Fibroblast of skin of scalp (primary cell): ENCODE measurements at places on chromosomes 12 and 14.
A peak's percentile ranks its signal among the peaks of the same experiment; 100 is the strongest.

DNA sequence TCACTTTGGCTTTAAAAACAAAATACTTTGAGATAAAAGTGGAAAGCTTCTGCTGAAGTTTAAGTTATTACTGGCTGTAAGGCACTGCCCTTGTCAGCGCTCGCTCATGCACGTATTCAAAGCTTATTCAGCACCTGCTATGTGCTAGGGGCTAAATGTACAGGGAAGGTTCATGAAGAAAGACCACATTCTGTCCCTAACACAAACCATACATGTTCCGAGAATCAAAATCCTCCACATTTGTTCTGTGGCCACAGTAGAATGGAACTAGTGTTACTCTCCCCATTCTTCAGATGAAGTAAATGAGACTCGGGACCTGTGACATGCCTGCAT is 33.8 kb upstream of the GPR68 start:
- no peak for DNase-seq

- peak; percentile 47 for DNase-seq
Observed at GRCh38 chr12:52063981-52064649, 5.7 kb upstream of the ATG101 start.

- DNase-seq: peak; percentile 88
Observed at GRCh38 chr12:30795410-30796312, 40.9 kb upstream of the CAPRIN2 start.

DNA sequence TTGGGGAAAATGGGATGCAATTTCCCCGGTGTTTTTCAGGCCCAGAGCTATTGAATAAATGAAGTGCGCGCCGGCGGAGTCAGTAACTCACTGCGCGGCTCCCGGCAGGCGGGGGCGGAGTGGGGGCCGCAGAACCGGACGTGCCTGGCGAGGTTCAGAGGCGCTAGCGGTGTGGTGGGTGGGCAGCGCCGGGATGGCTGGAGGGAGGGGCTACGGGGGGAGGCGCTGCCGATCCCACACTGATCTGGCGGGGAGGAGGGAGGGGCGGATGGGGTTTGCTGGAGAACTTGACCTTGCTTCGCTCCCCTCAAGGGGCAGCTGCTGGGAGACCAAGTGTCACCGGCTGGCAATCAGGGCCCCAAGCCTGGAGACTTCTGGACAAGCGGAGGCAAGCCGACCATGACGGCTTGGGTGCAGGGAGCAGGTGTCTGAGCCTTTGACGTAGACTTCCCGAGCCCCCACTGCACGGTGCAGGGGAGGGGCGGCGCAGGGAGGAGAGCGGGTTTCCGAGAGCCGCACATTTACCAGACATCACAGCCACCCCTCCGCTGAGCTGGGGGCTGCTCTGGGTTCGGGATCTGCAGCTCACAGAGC is 174.1 kb upstream of the RTL1 start:
- no peak for DNase-seq

GRCh38 chr12:54160769-54161480 is 27.9 kb downstream of the SMUG1 start:
- DNase-seq: no peak

- DNase-seq: no peak
Observed at GRCh38 chr14:104874110-104874531, 9.1 kb downstream of the CEP170B start.

DNA sequence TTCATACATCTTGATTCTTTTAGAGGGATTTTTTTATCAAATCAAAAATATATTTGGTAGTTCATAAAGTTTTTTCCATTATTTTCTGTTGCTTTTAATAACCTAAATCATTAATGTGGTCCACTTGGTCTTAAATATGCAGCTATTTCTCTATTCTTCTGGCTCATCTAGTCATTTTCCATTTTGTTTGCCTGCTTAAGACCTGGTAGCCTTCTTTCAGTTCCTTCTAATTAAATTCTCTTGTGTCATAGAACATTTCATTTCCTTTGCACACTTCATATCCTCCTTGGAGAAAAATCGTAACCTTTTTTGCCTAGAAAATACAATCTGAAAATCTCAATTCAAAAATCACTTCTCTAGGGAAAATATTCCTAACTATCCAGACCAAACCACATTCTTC is 387.0 kb downstream of the LRFN5 start:
- DNase-seq: no peak

DNA sequence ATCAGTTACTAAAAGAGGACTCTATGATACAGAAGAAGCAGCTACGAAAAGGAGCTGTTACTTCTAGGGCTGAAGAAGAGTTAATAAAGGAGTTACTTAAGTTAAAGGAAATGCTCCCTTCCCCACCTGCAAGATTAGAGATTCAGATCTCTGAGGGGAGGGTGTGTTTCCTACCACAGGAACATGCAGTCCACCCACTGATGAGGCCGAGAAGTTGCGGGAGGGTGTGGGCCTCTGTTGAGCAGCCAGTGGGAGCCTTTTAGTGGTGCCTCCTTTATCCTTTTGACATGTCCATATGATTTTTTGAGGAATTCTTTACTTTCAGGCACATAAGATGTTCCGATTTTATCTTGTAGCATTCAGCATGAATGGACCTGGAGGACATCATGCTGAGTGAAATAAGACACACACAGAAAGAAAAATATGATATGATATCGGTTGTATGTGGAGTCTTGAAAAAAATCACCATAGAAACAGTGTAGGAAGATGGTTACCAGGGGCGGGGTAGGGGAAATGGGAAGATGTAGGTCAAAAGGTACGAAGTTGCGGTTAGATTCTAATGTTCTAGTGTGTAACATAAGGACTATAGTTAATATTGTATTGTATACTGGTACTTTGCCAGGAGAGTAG is 4.4 kb upstream of the M6PR start:
- no peak for DNase-seq

- DNase-seq: no peak
Observed at GRCh38 chr12:94329366-94329765, 130.3 kb downstream of the CEP83 start.

GRCh38 chr14:86334355-86334754 is 804.4 kb downstream of the FLRT2 start:
- DNase-seq: no peak

- DNase-seq: no peak
Observed at GRCh38 chr14:100165376-100165775, 5.9 kb upstream of the DEGS2 start.

DNA sequence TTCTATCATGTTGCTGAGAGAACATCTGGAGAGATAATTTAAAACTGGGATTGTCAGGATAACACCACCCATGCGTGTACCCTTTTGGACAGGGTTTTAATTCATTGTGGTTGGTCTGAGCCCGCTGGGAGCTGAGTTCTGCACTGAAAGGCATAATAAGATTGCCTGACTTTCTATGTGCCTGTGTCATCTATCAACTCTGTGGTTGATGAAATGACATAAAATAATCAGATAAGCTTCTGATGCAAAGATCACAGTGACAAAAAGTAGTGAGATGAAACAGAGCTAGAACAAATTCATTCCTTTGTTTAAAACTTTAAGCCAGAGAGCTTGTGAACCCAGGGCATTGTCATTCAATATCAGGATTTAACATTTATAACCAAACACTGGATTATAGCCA is 98.7 kb downstream of the BBS10 start:
- no peak for DNase-seq

- DNase-seq: no peak
Observed at GRCh38 chr12:63101920-63102319, 49.1 kb downstream of the AVPR1A start.

DNA sequence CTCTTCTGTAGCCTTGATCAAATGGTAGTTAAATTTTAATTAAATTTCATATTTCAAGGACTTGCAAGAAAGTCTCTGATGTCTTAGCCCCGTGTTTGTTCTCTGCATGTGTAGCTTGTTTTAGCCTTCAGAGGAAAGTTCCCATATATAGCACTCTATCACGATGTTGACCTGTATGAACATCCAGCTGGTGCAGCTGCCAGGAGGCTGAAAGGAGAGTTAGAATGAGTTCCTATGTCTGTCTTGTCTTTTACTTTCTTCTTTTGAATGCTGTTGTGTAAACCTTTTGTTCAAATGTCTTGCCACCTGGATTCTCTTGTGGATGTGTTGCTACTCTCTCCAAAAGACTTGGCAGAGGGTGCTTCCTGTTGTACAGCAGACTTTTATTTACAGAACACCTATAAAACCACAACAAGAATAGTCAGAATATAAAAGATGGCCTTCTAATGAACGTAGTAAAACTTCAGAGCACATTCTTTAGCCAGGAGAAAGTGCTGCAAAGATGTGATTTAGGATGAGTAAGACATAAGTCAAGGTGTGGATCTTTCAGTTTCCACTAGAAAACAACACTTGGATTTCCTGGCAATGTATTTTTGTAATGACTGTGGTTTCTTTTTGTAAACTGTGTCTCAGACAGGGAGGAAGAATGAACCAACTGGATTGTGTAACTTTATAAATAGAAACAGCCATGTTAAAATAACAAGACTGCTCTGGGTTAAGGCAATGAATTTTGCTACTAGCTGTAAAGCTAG is 17.2 kb downstream of the NAV3 start:
- DNase-seq: peak; percentile 79

DNA sequence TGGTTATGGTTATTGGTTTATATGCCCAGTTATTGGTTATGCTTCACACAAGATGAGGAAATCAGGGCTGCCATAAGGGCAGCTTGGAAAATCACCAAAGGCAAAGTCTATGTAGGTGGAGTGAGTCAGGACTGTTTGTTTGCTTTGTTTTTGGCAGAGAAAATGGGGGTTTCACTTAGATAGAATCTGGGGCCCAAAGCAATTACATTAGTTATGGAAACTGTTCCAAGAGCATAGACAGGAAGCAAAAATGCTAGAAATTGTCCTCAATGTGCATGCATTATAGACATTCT is 2.2 kb downstream of the VAMP1 start:
- DNase-seq: no peak

DNA sequence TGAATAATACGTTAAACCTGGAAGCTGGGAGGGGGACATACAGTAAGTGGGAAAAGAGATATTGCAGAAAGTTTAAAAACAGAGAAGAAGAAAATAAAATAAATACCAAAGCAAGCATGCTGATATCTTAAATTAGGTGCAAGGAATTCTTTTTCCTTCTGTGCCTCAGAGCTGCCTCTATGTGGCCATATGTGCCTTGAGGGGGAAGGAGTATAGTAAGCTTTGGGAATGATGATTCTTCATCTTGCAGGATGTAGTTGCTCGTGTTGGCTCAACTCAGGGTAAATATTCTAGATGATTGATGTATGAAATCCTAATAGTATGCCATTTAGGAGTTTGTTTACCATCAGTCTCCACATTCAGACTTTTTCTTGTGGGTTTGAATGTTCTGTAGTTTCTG is 251.4 kb downstream of the RGS6 start:
- DNase-seq: no peak

GRCh38 chr14:90056826-90057225 is 5.0 kb upstream of the KCNK13 start:
- no peak for DNase-seq

DNA sequence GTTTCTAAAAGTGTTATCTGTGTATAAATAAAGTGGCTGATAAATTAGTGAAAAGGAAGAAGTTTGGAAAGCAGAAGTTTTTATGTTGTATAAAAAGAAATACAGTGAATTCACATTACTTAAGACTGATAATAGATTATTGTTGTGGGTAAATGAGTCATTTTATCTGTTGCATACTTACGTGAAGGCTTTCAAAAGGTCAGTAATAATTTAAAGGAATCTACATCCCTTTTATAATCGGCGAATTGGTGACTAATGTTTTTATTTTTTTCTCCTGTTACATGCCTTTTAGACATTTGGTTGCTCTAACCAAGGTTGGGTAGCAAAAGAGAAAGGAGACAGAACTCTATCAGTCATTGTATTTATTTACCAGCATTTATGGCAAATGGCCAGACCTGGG is 155.9 kb downstream of the SLC41A2 start:
- DNase-seq: no peak

- no peak for DNase-seq
Observed at GRCh38 chr14:44029933-44030332, 477.1 kb downstream of the FSCB start.

- no peak for DNase-seq
Observed at GRCh38 chr12:3379079-3379478, 111.9 kb upstream of the PRMT8 start.

DNA sequence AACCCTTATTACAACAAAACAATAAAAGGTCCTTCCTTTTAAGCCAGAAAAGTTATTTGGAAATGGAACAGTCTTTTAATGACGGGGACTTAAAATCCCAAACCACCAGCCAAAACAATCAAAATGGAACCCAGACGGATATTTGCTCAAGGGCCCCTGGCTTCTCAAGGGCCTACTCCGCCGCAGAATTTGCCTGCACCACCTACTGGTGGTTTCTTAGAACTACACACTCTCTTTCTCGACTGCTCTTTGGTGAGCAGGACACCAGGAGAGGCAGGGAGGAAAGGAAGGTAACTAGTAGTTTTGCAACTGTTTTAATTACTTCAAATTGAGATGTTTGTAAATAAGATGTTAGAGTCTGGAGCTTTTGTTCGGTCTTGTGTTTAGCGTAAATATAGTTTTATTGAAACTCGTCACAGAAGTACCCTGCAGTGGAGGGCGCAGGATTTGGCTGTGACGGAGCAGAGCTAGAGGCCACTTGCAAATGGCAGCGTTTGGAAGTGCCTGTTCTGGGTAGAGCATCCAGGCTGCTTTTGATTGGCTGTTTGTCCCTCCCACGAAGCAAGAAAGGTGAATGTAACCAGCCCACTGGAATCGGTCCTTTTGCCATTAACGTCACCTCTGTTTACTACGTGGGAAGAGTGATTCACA is 238.5 kb downstream of the CACNA1C start:
- DNase-seq: peak; percentile 40

GRCh38 chr14:23569443-23570151 is 2.0 kb upstream of the AP1G2 start:
- DNase-seq: no peak

DNA sequence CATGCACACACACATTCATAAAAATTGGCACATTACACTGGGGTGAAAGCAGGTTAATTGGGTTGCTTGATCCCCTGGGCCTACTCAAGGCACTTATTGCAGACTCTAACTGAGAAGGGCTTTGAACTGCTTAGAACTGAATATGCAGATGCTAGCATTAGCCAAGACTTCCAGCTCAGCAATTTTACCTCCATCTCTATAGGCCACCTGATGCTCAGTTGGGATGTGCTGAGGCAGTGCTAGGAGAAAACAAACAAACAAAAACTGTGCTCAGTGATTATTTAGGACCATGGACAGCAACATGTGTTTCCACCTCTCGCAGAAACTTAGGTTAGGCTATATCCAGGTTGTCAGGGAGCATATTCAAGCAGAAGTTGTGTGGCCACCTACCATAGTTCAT is 124.8 kb upstream of the WSCD2 start:
- no peak for DNase-seq

DNA sequence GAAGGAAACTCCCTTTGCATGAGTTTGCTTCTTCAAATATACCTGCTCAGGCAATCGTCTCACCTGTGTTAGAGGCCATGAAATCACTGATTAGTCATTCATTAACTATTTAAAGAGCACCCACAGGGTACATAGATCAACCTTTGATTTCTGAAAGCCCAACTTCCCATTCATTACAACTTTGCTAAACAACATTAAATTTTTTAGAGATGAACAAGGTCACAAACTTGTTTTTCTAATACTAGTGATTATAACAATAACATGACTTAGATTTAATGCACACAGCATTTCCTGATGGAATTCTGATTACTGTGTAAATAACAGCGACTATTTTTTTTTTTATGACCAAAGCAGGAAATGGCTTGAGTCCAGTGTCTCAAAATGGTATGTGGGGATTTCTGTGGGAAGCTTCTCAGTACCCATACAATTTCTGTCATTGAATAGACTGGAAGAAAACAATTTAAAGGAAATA is 5.4 kb upstream of the ERO1A start:
- DNase-seq: peak; percentile 10
